IgD-negative memory B cell (primary cell): ENCODE measurements at places on chromosomes 2 and 18. TPM values are rescaled to one million over a fixed set of nuclear protein-coding genes. Genes with fewer than 3 reads are reported as not detected.

CCDC88A gene
- 4.8 TPM for polyA plus RNA-seq

FKBP1B gene
- polyA plus RNA-seq = 3.9 TPM

LRP1B gene
- polyA plus RNA-seq = not detected

NR4A2 gene
- 22.7 TPM for polyA plus RNA-seq

CYP1B1 gene
- polyA plus RNA-seq = 0.20 TPM

ABCG5 gene
- not detected for polyA plus RNA-seq

IL36B gene
- polyA plus RNA-seq = not detected

ALPG gene
- not detected for polyA plus RNA-seq
